A549 treated with CpdA at 1 μM for 4 hours (cell line): ENCODE measurements at places on chromosomes 1 and 21. TPM values are rescaled to one million over a fixed set of nuclear protein-coding genes. Genes with fewer than 3 reads are reported as not detected.

ORC1 gene
- 18.0 to 21.4 TPM (median 19.0 TPM) in 5 replicates for total RNA-seq

SYT6 gene
- 0.66 to 0.90 TPM (median 0.72 TPM) in 5 replicates for total RNA-seq

OR10J4 gene
- not detected in 5 replicates for total RNA-seq

LENEP gene
- not detected in 5 replicates for total RNA-seq

SLC35E2B gene
- total RNA-seq = 10.6 to 14.2 TPM (median 12.7 TPM) in 5 replicates

CLCA4 gene
- not detected in 5 replicates for total RNA-seq

TP73 gene
- 0.36 to 0.62 TPM (median 0.49 TPM) in 5 replicates for total RNA-seq

TNN gene
- total RNA-seq = 0.01 TPM in 1 of 5 replicates, not detected in the others

NBPF4 gene
- total RNA-seq = 0.13 to 0.24 TPM (median 0.18 TPM) in 5 replicates

PGLYRP3 gene
- total RNA-seq = not detected in 5 replicates

TAL1 gene
- not detected in 5 replicates for total RNA-seq

SPOCD1 gene
- total RNA-seq = 3.5 to 6.9 TPM (median 5.1 TPM) in 5 replicates

PIGK gene
- total RNA-seq = 19.7 to 26.5 TPM (median 22.8 TPM) in 5 replicates

HSD3B1 gene
- total RNA-seq = not detected in 5 replicates

NBPF6 gene
- total RNA-seq = not detected in 5 replicates

GUCA2B gene
- 0.19 to 0.30 TPM in 2 of 5 replicates, not detected in the others for total RNA-seq

SLC35D1 gene
- total RNA-seq = 6.1 to 7.9 TPM (median 6.7 TPM) in 5 replicates

RHD gene
- not detected in 5 replicates for total RNA-seq

NIPAL3 gene
- total RNA-seq = 5.8 to 8.6 TPM (median 7.1 TPM) in 5 replicates

IQGAP3 gene
- 13.6 to 17.9 TPM (median 15.8 TPM) in 5 replicates for total RNA-seq

C1orf87 gene
- not detected in 5 replicates for total RNA-seq

HEYL gene
- 2.3 to 3.3 TPM (median 3.0 TPM) in 5 replicates for total RNA-seq

PRRC2C gene
- 62.6 to 92.9 TPM (median 75.5 TPM) in 5 replicates for total RNA-seq

FCGR1A gene
- total RNA-seq = not detected in 5 replicates

FAM72A gene
- total RNA-seq = 10.3 to 12.3 TPM (median 12.1 TPM) in 5 replicates

AMY2B gene
- total RNA-seq = 0.35 to 0.84 TPM (median 0.40 TPM) in 5 replicates

OR6K3 gene
- not detected in 5 replicates for total RNA-seq

SLAMF8 gene
- not detected in 5 replicates for total RNA-seq

GPR3 gene
- 1.6 to 2.3 TPM (median 1.8 TPM) in 5 replicates for total RNA-seq

ZMYND12 gene
- 0.29 to 0.57 TPM (median 0.38 TPM) in 5 replicates for total RNA-seq

EDARADD gene
- 2.7 to 3.6 TPM (median 2.9 TPM) in 5 replicates for total RNA-seq

RGS16 gene
- 0.15 to 0.31 TPM (median 0.19 TPM) in 5 replicates for total RNA-seq

GPR157 gene
- total RNA-seq = 4.1 to 6.6 TPM (median 5.4 TPM) in 5 replicates

PDZK1IP1 gene
- total RNA-seq = 5.5 to 8.8 TPM (median 7.7 TPM) in 5 replicates

HSPG2 gene
- 48.7 to 70.8 TPM (median 55.7 TPM) in 5 replicates for total RNA-seq

TAF1A gene
- 10.6 to 16.3 TPM (median 11.6 TPM) in 5 replicates for total RNA-seq

FOXO6 gene
- total RNA-seq = 0.29 to 0.82 TPM (median 0.64 TPM) in 5 replicates

GLIS1 gene
- 0.02 to 0.05 TPM in 2 of 5 replicates, not detected in the others for total RNA-seq

C8A gene
- not detected in 5 replicates for total RNA-seq

NTMT2 gene
- total RNA-seq = not detected in 5 replicates

VTCN1 gene
- 0.06 to 0.25 TPM (median 0.08 TPM) in 4 of 5 replicates, not detected in the other for total RNA-seq

MAP1LC3C gene
- total RNA-seq = 0.15 to 0.44 TPM (median 0.20 TPM) in 3 of 5 replicates, not detected in the others

PTPN22 gene
- not detected in 5 replicates for total RNA-seq

LRRC3 gene
- total RNA-seq = 0.98 to 2.0 TPM (median 1.7 TPM) in 5 replicates

KRTAP19-1 gene
- not detected in 5 replicates for total RNA-seq

C1orf226 gene
- 0.66 to 1.2 TPM (median 0.90 TPM) in 5 replicates for total RNA-seq

HOOK1 gene
- total RNA-seq = 0.20 to 0.34 TPM (median 0.24 TPM) in 5 replicates

KRTAP21-2 gene
- not detected in 5 replicates for total RNA-seq
